ENCODE measurements at places on chromosomes 12 and 14. TPM values are rescaled to one million over a fixed set of nuclear protein-coding genes. Genes with fewer than 3 reads are reported as not detected.

DNA sequence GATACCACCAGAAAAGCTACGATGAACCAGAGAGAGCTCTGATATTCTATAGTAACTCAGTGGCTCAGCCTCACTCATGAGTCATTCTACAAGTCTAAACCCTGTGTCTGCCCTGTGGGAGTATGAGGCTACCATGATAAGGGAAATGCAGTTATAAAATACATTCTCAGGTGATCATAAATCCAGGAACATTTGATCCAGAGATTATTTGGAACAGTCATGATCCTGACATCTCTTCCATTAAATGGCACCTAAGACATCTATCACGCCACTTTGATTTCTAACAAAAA is 202.6 kb upstream of the RASSF8 start:
- DNase-seq: no peak

- DNase-seq: no peak
Observed at GRCh38 chr14:94395888-94396574, 7.6 kb upstream of the SERPINA1 start.

GRCh38 chr12:52494518-52494917 is 1.5 kb upstream of the KRT6A start:
- DNase-seq: peak; percentile 57

- no peak for DNase-seq
Observed at GRCh38 chr14:98868866-98869265, 403.1 kb downstream of the BCL11B start.

TSHR gene
- not detected for total RNA-seq

DNA sequence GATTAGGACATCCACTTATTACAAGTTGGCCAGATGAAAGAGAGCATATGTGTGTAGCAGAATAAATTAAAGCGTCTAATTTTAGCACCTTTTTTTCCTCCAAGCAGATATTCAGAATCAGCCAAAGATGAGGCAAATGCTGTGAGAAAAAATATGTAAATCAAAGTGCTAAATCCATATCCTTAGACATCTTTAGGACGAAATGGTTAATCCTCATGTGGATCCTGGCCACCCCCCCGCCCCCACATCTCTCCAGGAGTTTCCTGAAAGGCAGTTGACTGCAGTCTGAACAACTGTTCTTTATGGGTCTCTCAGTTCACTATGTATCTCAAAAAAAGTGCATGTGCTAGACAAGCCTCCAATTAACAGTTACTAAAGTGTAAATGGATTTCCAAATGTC is 1768.1 kb upstream of the SEL1L start:
- no peak for DNase-seq

PTPN6 gene
- 13.0 TPM for total RNA-seq

- peak; percentile 87 for DNase-seq
Observed at GRCh38 chr14:50560931-50561285, 963 bp downstream of the ATL1 start.

DNA sequence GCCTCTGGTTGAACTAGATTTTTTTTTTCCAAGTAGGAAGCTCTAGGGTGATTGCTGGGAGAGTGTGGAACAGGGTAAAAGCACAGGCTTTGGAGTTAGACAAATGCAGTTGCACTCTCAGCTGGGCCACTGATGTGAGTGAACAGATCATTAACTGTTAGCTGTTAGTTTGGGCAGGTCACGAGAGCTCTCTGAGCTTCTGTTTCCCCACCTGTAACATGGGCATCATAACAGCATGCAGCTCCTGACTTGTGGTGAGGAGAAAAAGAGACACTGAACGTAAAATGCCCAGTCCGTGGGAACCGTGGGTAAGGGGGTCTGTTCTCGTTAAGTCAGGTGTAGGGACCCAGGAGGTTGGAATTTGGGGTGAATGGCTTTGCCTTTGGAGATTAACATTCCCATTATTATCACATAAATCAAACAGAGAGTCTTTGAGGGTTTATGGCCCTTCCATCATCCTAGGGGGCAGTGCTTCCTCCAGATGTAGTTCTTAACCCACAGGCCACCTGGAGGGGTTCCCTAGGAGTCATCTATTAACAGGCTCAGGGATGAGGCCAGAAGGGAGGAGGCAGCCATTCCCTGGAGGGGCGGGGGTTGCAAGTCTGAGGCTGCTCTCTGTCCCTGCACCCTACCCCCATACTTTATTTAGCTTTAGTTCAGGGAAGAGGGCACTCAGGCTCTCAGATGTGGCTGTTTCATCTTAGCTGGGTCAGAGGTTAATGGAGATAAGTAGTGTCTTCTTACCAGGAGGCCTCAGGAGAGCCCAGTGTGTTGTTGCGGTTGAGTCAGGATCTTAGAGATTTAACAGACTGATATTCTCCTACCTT is 135.2 kb downstream of the DACT1 start:
- no peak for DNase-seq

DNAL1 gene
- 14.0 TPM for total RNA-seq

All from left cardiac atrium (tissue), 4 donors.